H7 (cell line): ENCODE measurements at places on chromosomes 3 and 15. TPM values are rescaled to one million over a fixed set of nuclear protein-coding genes. Genes with fewer than 3 reads are reported as not detected.

Gene NPAP1
- not detected in 2 replicates for total RNA-seq

DNA sequence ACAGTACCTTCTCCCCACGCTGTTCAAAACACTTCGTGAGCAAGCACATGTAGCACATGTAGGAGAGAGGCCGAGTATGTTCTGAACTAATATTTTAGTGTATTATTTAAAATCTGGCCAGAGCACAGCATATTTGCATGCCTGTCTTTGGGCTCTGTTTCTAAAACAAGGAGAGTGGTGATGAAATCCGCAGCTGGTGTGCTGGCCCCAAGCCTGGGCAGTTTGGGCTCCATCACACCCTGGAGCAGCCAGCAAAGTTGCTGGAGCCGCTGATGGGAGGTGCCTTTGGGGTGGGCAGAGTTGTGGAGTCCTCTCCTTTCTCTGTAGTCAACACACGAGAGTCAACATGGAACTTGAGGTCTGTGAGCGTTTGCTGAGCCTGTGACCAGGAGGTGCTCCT, 116.6 kb downstream of the SLCO3A1 start:
- DNase-seq = no peak

DNA sequence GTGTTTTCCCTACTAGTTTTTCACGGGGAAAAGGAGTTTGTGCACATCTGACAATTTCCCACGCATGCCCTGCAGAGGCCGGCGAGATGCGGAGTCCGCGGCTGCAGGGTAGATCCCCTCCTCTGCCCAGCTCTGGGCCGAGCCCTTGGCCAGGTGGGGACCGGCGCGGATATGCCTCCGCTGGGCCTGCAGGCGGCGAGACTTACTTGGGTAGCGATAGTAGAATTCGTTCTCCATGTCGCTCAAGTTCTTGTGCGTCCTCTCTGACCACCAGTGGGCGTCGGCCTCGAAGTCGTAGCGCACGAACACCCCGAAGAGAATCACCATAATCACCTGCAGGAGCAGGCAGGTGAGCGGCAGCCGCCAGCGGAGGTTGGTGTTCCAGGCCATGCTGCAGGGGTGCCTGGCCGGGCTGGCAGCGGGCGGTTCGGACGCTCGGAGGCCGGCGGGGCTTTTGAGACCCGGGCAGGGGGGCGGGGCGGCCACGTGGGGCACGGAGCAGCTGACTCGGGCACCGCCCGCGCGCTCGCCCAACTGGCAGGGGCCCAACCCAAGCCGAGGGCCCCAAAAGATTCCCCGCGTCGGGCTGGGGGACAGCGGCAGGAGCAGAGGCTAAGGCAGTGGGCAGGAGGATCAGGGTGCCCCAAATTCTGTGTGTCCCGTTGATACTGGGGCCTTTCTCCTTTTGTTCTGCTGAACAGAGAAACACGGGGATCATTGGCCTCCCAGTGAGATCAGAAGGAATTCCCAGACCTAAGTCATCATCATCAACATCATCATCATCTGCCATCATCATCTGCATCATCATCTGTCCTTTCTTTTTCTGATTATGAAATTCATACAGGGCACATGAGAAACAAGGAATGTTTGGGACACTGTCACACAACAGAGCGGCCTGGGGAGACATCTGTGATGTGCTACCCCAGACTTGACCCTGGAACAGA, at the start of gene RHCG:
Gene RHCG, minus strand, starts transcription at position 429 of the 944 bp plus-strand sequence. Its CDS starts 39 bp downstream, at position 390.
- DNase-seq = peak; percentile 90

DNA sequence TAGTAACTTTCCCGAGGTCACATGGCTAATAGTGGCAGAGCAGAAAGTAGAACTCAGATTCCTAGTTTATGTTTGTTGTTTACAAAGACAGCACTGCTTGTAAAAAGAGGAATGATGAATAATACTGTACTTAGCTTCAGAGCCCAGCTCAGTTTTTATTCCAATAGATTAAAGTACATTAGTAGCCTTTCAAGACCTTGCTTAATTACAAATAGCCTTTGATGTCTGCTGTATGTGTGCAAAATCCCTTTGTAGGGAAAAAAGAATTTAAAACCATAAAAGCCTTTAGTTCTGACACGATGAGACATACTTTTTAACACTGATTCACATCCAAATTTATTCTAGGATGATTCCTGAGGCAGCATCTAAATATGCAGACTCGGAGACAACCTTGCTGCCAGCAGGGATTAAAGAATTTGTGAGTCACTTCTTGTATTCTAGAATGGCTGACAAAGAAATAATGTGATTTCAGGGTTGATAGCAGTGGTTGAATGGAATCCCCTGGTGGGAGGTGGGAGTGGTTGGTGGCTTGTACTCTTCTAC, 324.2 kb upstream of the TGFBR2 start:
- DNase-seq = peak; percentile 26

GRCh38 chr15:82051664-82052063, 5.8 kb upstream of the MEX3B start:
- DNase-seq = no peak

GRCh38 chr3:55664387-55664786, 177.3 kb upstream of the WNT5A start:
- DNase-seq = no peak

DNA sequence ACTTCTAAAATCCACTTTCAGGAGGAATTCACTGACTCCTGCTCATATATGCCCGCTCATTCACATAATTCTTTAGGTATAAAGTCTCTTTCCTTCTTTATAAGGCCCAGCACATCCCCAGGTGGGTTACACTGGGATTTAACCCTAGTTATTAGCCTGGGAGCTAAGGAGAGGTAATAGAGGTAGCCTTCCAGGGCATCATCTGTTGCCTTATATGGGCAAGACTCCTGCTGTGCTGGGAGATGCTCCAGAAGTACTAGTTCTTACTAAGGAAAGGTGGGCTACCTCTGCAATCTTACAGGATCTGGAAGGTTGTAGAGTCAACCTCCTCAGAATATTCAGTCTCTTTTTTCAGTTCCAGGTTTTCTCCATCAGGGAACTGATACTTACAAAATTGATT, 13.1 kb upstream of the IFT57 start:
- no peak for DNase-seq

DNA sequence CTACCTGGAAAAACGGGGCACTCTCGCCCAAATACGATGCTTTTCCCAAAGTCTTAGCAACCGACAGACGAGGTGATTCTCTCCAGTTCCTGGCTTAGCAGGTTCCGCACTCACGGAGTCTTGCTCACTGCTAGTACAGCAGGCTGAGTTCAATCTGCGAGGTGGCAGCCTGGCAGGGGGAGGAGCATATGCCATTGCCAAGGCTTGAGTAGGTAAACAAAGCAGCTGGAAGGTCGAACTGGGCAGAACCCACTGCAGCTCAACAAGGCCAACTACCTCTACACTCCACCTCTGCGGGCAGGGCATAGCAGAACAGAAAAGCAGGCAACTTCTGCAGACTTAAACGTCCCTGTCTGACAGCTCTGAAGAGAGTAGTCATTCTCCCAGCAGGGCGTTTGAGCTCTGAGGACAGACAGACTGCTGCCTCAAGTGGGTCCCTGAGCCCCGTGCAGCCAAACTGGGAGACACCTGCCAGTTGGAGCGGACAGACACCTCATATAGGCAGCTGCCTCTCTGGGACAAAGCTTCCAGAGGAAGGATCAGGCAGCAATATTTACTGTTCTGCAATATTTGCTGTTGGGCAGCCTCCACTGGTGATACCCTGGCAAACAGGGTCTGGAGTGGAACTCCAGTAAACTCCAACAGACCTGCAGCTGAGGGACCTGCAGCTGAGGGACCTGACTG, 73.4 kb upstream of the CADM2 start:
- no peak for DNase-seq

- DNase-seq = no peak
These were observed 38.4 kb downstream of the GTF2E1 start for GRCh38 chr3:120780977-120781376.
